ENCODE measurements at places on chromosomes 16 and 17.

- no peak for DNase-seq
These were observed 9.3 kb downstream of the NUBP1 start for GRCh38 chr16:10752843-10753523.

DNA sequence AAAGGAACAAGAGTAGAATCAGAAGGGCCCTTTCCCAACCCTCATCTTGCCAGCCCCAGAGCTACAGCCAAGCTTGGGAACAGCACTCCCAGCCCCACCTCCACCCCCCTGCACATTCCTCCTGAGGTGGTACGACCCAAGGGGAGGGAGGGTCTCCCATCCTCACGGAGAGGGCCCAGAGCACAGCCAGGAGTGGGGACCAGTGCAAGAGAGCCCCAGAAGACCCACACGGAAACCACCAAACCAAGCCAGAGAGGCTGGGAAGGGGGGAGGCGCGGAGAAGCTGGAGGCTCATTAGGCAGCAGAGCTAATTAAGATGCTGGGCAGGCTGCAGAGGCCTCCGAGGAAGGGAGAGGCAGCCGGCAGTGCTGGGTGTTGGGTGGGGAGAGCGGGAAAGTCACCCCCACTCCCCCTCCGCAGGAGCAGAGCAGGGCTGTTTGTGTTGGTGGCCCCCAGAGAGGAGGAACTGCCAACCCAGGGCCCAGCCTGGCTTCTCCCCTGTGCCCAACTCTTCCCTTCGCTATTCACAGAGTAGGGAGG is 2.4 kb downstream of the CACNB1 start:
- no peak for DNase-seq

DNA sequence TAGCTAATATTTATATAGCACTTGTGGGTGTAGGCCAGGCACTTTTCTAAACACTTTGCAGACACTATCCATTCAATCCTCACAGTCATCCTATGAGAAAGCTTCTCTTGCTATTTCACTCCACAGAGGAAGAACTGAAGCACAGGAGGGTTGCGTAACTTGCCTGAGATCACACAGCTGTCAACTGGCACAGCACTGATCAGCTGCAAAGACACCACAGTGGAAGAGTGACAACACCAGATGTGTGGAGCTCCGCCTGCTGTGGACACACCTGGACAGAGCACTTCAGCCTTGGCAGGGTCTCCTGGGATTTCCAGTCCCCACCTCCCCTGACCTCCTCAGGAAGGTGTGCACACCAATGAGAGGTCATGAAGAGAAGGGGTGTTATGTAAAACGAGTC is 13.3 kb upstream of the CNEP1R1 start:
- DNase-seq: no peak

- DNase-seq: no peak
These were observed 1.0 kb downstream of the BAHCC1 start for GRCh38 chr17:81396278-81396721.

DNA sequence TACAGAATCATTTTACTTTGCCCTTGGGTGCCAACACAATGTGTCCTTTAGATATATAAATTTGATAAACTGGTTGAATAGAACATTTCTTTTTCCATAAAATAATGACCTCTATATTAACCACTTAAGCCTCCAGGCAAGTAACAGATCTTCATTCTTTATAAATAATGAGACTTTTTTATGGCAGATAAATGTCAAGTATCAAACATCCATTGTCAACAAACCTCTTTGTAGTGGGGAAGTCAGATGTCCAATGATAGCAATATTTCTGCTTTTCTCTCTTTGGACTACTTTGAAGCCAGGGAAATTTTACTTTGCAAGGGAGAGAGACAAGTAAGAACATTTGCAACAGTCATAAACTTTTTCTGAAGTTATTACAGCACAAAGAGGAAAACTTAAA is 841.2 kb downstream of the CDH8 start:
- no peak for DNase-seq

- no peak for DNase-seq
These were observed 41.1 kb downstream of the SRL start for GRCh38 chr16:4200781-4201137.
